CD4-positive, alpha-beta T cell treated with Interleukin-4 for 1 hour (primary cell): ENCODE measurements at places on chromosomes 13 and 19.

DNA sequence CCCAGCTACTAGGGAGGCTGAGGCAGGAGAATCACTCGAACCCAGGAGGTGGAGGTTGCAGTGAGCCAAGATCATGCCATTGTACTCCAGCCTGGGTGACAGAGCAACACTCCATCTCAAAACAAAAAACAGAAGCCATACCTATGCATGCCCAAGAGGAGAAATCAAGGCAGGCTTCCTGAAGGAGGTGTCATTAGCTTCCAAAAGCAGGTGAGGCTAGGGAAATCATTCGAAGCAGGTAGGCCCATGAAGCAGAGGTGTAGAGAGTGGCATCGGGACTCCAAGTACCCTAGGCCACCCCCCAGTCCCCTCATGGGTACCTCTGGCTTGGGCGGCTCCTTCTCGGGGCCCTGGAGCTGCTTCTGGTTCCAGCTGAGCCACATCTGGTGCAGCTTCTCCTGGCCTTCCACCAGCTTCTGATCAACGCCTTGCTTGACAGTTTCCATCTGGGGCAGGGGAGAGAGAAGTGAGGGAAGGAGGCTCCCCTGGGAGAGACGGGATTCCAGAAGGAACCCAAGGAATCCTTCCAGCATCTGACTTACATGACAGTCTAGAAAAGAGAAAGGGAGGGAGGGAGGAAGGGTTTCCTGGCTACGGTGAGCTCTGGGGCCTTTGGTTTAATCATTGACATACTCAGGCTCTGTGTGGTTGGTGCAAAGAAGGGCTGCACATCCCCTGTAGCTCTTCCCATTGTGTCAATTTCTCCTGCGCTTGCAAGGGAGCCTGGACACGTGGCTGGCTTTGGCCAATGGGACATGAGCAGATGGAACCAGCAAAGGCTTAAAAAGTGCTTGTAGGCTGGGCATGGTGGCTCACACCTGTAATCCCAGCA is 13.1 kb upstream of the TICAM1 start:
- DNase-seq: no peak

DNA sequence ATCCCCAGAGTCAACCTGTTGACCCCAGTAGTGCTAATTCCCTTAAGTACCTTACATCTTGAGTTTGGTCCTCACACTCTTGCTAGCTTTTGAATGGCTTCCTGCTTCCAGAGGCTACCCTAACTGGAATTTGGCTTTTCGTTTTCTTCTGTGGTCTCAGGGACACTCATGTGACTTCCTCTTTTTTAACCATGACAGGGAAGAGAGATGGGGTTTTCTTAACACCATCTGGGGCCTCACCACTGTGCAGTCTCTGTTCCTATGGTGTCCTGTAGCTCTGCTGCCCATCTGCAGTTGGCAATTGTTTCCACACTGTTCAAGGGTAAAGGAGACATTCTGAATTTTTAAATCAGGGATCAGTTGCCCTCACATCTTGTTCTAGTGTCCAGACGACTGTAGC is 66.7 kb downstream of the SLC10A2 start:
- no peak for DNase-seq

GRCh38 chr13:91346062-91346461 is 1.4 kb upstream of the MIR17HG start:
- DNase-seq: no peak

GRCh38 chr13:73194310-73194709 is 135.5 kb downstream of the KLF5 start:
- no peak for DNase-seq

DNA sequence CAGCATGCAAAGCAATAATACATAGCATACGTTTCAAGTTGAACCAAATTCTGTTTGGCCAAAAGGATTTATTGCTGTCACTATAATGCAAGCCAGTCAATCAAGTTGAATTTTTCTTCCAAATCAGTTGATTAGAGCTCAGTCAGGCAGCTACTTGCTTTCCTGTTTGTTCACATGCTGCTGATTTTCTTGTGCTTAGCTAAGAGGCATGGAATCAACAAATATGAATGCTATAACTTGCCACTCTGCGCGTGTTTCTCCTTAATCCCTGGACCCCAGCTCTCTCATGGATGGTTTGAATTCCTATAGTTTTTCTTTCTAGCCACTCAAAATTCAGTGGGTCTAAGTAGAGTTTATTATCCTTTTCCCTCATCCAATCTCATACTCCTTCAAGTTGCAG is 311.3 kb downstream of the KLF5 start:
- DNase-seq: no peak

GRCh38 chr19:18731562-18732008 is 48.1 kb downstream of the CRTC1 start:
- DNase-seq: no peak
